ENCODE measurements at places on chromosomes 6 and 20.

DNA sequence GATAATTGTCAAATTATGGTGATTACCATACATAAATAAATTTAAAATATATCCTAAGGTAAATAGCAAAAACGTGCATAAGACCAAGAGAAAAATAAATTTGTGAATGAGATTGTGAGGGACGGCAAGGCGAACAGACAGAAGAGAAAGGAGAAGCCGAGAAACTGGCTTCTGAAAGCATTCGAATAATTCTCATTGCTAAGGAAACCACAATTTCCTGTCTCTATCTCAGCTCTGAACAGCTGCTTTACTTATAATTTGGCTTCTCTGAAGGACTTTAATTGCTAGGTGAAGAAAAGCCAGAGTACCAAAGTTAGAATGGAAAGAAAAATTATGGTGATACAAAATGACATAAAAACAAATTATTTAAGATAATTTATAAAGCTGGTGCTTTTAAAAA is 79.0 kb upstream of the RGS17 start:
- DNase-seq: no peak

GRCh38 chr6:93391965-93392364 is 27.4 kb downstream of the EPHA7 start:
- no peak for DNase-seq

DNA sequence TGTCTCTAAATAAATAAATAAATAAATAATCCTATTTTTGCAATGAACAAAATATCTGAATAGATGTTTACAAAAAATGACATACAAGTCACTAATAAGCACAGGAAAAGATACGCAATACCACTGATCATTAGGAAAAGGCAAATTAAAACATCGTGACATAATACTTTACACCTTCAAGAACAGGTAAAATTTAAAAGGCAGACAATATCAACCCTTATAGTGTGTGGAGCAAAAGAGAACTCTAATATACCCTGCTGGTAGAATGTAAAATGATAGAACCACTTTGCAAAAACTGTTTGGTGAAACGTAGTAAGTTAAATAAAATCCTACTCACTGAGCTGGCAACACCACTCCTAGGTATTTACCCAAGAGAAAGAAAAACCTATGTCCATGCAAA is 67.4 kb downstream of the ZMYND8 start:
- no peak for DNase-seq

DNA sequence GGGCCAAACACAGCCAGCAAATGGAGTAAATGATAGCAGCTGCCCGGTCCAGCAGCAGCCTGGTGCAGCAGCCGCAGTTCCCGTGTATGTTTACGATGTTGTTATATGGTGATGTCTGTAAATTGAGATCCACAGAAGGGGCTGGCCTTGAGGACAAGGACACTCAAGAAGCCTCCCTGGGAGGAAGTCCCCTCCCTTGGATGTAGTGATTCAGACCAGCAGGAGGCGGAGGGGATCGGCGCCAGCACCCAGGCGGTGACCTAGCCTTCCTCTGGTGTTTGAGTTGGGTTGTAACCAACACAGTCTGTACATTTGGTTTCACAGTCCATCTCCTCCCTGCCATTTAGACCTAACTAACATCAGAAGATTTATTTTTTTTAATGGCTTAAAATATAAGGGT is 187.8 kb downstream of the SYNDIG1 start:
- no peak for DNase-seq

- DNase-seq: no peak
These were observed 559.6 kb downstream of the RFPL4B start for GRCh38 chr6:112906726-112907125.
